Epithelial cell of prostate (primary cell): ENCODE measurements at places on chromosomes 3 and 15.

GRCh38 chr3:138186803-138187295 is 252 bp upstream of the ARMC8 start:
- no peak for DNase-seq

DNA sequence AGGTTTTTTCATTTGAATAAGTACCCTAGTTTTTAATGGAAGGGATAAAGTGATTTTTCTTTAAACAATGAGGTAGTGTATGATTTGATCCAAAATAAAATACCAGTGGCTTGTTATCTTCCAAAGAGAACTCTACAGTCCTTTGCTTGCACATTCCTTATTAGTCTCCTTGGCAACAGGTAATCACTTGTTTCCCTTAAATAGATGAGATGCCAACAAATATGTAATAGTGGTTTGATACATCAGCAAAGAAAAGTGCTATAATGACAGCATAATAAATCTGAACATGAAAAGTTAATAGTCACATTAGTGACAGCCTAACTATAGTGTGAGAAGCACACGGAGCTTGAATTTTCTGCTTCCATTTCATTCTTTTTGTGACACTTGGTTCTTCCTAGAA is 360.2 kb downstream of the ZNF385D start:
- no peak for DNase-seq

GRCh38 chr3:171940151-171940649 is 97.1 kb downstream of the TMEM212 start:
- DNase-seq, result no peak

- DNase-seq, result no peak
These were observed 103.0 kb downstream of the ISL2 start for GRCh38 chr15:76439542-76439941.

DNA sequence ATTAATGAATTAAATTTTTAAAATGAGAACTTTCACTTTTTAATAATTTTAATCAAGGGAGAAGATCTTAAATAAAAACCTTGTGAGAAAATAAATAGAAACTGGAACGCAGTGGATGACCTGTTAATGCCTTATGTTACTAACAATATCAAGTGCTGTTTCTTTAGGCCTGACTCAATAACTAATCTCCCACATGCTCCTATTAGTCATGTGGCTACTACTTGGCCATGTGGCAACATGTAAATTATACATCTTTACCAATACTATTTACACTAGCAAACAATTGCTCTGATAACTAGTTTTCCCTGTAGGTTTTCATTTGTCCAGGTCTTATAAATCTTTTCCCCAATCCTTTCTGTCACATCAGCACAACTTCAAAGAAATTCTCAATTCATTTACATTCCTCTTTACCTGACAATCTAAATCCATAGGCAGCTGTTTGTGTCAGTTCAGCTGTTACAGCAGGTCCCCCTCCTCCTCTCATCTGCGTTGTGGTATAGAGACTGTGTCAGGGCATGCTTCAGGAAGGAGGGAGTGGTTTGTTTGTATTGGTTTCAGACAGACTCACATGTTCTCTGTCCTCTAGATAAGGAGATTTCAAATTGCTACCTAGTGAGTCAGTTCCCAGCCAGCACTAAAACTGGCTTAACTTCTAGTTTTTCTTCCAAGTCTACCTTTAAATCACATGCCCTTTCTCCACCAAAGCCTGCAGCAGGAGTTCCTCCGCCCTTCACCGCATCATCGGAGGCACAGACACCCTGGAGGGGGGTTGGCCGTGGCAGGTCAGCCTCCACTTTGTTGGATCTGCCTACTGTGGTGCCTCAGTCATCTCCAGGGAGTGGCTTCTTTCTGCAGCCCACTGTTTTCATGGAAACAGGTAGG is 11.3 kb upstream of the C3orf52 start:
- DNase-seq, result peak; percentile 100

DNA sequence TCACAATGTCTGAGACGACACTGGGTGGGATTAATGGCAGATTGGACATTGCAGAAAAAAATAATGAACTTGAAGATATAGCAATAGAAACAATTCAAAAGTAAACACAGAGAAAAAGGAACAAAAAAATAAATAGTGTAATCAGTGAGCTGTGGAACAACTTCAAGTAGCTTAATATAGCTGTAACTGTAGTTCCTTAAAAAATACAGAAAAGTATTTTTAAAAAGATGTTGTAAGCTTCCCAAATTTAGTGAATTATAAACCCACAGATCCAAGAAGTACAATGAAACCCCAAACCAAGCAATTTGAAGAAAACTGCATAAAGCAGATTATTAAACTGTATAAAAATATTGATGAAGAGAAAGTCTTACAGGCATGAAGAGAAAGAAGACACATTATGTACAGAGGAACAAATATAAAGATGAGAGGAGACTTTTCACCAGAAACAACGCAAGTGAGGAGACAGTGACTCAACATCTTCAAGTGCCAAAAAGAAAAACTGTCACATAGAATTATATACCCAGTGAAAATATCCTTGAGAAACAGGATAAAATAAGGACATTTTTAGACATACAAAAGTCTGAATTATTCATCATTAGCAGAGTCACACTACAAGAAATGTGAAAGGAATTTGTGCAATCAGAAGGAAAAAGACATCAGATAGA is 176.4 kb downstream of the NFKBIZ start:
- no peak for DNase-seq

- DNase-seq, result peak; percentile 60
These were observed 14.0 kb downstream of the VILL start for GRCh38 chr3:38004415-38005075.

GRCh38 chr3:138347960-138348753 is at the start of gene MRAS:
Gene MRAS, plus strand, starts transcription at chr3:138348579. Its CDS starts 24,305 bp downstream, at chr3:138372884.
- no peak for DNase-seq
